Lower leg skin (tissue), 4 donors: ENCODE measurements at places on chromosomes 7 and 10. TPM values are rescaled to one million over a fixed set of nuclear protein-coding genes. Genes with fewer than 3 reads are reported as not detected.

- no peak for DNase-seq
Observed at GRCh38 chr10:21675157-21675796, 141.2 kb downstream of the MLLT10 start.

The TCF7L2 gene
- 20.5 TPM for total RNA-seq

GRCh38 chr10:50417486-50417885 lies 166.2 kb upstream of the ASAH2 start:
- no peak for DNase-seq

GRCh38 chr7:425794-426188 lies 93.9 kb downstream of the PDGFA start:
- DNase-seq: no peak

DNA sequence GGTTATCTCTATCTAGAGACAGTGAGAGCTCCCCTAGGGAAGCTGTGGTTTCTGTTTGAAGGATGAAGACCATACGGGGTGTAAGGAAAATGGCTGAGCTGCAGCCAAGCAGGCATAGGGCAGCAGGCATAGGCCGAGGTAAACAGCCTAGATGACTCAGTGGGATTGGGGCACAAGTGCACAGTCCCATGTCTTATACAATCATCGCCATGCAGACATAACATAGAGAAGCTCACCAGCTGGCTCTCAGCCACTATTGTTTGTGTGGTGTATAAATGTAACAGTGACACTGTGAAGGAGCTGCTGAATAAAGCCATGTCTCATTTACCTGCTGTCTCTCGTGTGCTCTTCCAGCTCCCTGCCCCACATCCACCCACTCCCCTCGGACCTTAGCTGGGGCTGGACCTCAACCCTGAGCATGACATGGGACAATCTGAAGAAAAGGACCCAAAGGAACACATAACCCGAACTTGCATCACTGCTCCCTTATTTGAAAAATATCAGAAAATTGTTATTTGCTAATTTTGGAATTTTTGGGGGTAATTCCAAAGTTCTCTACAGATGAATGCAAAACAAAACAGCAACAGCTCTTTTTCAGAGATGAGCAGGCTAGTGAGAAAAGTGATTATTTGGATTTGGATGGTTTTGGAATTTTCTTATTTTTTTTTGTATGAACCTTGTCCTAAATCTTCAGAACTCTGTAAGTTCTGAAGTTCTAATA lies 582.7 kb downstream of the REEP3 start:
- no peak for DNase-seq

DNA sequence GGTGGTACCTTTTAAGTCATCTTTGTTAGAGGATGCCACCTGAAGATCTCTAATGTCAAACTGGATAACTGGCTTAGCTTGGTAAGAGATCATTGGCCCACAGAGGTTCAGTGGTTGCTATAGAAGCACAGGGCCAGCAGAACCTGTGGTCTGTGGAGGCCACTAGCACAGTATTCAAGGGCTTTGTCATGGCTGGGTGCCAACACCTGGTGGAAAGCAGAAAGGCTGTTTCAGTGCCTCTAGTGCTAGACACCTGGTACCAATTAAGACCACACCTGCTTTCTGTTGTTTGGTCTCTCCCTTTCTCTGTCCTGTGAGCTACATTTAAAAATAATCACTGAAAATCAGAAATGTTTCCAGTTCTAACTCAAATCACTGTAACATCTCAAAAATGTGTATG lies 10.0 kb upstream of the PCGF5 start:
- no peak for DNase-seq

DNA sequence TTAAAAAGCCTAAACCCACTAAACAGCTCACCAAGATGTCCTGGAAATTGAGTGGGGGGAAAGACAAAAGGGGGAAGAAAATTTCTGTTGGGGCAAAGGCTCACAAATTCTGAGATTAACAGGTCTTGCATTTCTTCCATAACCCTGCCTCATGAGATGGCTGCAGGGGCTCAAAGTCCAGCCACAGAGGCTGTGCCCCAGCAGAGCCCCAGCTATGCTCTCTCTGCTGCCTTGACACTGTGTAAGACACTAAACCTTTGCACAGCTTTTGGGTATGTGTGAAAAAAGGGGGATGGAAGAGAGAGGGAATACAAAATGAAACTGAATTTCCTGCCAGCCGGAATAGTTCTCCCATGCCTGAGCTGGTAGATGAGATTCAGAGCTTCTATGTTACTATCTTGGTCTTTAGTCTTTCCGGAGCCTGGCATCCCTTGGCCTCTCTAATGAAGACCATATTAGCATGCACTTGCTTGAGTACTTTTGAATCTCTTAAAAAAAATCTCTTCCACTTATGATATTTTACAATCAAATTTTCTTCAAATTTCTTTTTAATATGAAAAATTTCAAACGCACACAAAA lies 240.0 kb upstream of the IMMP2L start:
- DNase-seq: no peak

DNA sequence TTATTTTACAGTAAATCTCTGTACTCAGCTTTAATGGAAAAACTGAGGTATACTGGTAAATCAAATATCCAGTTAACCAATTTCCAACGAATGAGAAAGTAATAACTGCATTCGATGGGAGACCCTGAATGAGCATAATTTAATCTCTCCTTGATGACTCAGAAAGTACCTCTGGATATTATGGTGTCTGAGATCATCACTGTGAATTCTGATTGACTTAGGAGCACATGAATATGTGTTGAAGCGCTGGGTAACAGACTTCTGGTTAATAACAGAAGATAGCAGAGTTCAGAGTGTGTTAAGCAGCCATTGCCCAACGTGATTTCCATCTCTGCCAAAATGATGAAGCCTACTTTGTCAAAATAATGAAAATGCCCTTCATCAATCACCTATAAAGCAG lies 116.6 kb downstream of the NRP1 start:
- no peak for DNase-seq

The SLC18A3 gene
- total RNA-seq: not detected

DNA sequence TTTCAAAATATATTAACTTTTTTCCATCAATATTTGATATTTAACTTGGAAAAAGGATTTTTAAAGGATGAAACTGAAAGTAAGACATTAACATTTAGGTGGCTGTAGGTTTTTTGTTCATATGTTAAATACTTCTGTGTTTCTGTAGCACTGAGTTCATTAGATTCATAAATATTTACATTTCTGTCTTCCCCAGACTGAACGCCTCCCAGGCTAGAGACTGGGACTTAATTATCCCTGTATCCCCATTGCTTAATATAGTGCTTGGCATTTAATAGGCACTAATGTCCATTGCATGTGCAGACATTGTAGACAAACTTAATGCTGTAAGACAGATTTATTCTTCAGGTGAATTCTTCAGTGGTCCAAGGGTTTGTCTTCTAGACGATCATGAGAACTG lies 7.4 kb downstream of the PTPN12 start:
- no peak for DNase-seq

DNA sequence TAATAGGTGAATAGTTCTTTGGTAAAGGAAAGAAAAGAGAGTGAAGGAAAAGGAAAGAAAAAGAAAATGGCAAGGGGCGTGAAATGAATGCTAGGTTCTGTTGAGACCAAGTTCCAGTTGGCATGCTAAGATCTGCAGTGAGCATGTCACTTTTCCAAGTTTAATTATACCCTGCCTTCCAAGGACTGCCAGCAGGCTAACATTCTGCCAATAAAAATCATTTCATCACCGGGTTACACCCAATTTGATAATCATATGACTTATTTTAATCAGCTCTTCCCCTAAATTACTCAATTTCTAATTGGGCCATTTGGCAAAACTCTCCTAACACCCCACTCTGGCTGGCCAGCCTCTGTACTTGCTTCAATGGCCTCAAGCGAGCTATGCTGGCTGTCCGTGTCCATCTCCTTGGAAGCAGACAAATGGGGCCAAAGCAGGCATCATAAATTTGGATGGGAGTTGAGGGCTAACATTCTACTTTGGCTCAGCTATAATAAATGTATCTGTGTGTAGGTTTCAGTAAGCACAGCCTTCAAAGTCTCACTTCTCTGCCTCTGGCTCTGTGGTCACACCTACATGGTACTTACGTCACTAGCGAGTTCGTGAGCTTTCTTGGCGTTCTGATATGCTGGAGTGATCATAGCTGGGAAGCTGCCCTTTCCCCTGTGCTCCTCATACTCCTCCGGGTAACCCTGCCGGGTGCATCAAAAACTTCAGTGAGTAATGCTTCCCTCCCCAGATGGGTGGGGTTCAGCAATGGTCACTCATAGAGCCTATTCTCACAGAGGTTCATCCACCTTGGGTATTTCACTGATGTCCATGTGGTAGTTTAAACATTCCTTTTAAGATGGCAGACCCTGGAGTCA lies 17.3 kb downstream of the NRAP start:
- DNase-seq: no peak

DNA sequence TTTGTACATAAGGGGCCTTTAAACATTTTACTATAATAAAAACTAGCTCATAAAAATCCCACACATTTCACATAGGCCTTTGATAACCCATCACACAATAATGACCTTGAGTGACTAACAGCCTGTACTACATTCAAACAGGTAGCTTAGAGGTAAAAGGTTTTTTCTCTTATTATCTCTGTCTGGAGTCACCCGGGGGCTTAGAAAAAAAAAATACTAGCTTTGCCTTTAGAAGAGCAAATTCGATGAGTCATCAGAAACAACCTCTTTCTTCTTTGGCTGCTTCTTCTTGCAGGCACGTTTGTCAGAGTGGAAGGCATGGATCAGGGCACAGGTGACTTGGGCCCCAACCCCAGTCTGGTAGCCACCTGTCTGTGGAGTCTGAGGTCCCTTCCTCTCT lies 43.4 kb upstream of the ADO start:
- no peak for DNase-seq

The LRGUK gene
- 0.68 TPM for total RNA-seq

The INSIG1 gene
- total RNA-seq: 49.1 TPM

DNA sequence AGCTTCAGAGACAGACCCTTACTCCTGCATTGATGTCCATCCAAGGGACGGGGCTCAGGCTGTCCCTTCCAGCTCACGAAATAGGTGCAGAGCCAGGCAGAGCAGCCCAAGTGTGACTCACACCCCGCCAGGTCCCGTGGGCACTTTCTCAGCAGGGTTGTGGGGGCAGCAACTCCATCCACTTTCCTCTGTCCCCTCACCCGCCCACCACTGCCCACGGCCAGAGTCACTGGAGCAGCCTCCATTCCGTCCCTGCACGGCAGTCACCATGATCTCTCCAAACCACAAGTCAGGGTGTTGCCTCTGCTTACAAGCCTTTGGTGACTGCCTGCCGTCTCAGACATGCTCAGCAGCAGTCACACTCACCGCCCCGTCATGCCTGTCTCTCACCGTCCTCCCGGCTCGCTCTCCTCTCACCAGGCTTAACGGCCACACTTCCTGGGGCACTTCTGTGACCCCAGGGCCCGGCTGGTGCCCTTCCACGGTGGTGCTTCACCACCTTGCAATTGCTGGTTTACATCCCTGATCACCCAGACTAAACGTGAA lies 39.3 kb downstream of the CALML3 start:
- DNase-seq: no peak

DNA sequence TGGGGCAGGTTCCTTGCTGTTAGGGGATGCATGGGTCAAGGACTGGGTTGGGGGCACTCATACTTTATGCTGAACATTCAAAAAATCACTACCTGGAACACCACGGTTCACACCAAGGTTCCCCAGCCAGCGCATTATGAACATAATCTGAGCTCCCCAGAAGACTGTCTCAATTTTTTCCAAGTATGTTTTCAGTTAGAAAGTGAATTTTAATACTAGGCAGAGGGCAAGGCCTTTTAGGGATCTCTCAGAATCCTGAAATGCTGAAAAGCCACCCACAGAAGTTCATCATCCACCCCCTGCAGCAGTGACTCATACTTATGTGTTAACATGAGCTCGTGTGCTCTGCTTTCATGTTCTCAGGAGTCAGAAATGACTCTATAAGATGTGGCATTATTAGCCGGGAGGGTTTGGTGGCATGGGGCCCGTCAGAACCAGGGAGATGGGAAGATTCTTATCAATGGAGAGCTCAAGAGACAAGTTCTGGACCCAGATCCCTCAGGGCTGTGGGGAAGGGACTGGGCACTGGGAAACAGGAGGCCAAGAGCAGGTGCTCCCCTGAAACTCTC lies 185.2 kb upstream of the ITGB1 start:
- peak; percentile 48 for DNase-seq

DNA sequence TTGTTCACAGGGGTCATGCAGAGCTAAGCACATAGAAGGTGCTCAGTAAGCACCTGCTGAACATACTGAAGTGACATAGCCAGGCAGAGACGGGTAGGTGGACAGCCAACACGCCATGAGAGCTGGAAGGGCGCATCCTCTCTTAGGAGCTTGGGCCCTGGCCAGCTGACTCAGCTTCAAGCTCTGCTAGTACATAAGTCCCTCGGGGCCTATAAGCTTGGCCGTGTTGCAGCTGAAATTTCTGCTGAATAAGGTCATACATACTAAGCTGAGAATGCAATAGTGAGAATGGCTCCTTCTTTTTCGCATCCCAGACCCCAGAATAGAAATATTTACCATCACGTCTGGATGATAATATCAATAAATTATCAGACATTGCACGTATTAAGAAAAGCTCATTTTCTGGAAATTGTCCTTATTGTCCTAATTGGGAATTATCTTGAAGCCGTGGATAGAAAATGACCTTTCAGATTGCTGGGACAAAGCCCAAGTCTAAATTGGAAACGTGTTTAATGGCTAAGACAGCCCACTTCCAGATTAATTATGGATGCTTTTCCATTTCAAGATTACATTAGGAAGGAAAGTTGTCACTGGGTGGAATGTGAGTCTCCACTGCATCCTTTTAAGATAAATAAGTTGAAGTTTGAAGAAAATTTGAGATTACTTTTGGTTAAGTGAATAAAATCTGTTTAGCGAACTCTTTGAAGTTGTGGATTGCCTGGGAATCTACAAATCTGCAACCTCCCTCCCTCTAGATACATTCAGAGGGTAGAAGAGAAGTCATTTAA lies 287.1 kb upstream of the C7orf33 start:
- peak; percentile 78 for DNase-seq

GRCh38 chr10:92688927-92689662 lies 660 bp upstream of the HHEX start:
- DNase-seq: no peak

The GPC2 gene
- 11.9 TPM for total RNA-seq

GRCh38 chr10:61081301-61081700 lies 137.3 kb upstream of the RHOBTB1 start:
- no peak for DNase-seq

DNA sequence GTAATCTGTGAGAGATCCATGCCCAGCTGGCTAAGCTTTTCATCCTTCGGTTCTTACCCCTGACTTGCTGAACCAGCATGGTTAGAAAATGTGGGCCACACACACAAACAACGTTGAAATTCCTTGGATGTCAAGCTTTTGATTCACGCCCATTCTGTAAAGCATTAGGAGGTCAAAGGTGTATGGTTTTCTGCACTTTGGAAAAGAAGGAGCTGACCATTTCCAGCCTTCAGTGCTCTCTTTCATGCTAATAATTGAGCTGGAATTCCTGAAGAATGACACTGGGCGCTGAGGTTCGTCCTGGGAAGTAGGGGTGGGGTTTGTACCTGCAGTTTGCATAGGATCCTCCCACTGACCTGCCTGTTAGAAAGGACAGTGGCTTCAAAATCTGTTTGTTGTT lies 23.1 kb downstream of the KLF6 start:
- DNase-seq: peak; percentile 66
